SW 1271 (cell line): ENCODE measurements at places on chromosomes 1 and 21.

- DNase-seq: no peak
Measured at GRCh38 chr1:110816945-110817344, 56.0 kb upstream of the CD53 start.

DNA sequence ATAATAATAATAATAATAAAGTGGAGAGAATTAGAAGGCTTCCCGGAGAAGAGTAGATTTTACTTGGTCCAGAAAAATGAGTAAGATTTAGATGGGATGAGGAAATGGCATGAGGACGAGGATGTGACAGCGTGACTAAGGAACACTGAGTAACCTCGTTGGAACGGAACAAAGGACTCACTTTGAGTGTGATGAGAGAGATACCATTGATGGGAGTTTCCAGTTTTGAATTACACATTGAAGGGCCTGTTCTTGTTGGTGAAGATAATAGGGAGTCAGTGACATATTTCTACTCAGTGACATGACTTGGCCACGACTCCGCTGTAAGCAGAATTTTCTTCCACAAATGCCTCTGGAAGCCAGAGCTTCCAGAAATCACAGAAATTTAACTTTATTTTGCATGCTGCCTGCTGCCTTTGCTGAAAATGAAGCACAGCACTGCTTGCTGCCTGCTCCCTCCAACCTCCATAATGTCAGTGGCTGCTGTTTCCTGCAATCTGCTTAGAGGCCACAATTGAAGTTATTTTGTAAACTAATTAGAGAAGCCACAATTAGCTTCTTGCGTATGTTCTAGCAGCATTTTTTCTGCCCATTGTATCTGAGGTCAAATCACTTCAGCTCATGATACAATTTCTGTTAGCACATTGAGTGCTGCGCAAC is 33.7 kb upstream of the FBXO28 start:
- no peak for DNase-seq

DNA sequence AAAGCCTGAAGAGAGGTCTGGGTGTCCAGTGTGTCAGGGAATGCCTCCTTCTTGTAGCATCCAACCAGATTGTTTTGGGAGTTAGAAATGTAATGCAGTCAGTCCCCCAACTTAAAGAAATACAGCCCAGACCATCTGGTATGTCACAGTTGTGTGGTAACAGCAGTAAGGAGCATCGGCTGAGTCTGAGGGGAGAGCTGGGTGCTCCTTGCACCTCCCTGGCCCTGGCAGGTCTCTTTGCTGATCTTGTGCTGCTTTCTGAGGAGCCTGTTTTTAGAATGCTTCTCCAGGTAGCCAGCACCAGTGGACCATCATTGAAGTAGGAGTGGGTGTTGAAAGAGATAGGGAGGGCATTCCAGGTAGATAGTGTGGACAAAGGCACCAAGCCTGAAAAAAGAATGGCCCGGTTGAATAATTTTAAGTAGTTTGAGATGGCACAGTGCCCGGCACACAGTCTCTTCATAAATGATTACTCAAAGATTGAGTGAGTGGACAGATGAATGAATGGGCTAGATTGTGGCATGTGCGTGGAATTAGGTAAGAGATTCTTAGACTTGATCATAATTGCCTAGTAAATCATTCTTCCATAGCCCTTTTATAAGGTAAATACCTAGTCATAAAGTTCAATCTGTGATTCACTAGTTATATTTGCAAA is 46.5 kb downstream of the LAMC1 start:
- no peak for DNase-seq

DNA sequence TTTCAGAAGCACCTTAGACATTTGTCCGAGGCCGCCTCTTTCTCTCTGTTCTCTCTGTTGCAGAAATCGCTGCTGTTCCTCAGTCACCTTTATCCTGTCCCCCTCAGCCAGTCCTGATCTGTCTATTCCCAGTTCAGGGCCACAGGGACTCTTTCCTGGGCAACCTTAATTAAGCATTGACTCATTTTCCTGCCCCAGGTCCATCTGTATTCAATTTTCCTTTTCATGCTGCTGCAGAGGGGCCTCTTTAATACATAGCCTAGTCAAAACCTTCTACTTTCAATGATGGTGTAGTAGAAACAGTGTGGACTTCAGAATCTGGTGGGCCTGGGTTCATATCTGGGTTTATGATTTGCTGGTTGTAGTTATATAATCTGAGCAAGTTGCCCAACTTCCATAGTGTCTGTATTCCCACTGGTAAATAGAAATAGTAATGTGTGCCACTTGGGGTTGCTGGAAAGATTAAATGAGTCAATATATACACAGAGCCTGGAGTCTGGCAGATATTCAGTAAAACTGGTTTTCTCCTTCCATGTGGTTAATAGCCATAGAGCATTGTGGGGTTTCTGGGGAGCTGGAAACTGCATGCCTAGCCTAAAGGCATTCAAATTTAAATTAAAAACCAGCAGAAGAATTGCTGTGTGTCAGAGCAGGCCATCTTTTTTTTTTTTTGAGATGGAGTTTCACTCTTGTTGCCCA is 4.5 kb downstream of the TRAF5 start:
- DNase-seq: no peak

DNA sequence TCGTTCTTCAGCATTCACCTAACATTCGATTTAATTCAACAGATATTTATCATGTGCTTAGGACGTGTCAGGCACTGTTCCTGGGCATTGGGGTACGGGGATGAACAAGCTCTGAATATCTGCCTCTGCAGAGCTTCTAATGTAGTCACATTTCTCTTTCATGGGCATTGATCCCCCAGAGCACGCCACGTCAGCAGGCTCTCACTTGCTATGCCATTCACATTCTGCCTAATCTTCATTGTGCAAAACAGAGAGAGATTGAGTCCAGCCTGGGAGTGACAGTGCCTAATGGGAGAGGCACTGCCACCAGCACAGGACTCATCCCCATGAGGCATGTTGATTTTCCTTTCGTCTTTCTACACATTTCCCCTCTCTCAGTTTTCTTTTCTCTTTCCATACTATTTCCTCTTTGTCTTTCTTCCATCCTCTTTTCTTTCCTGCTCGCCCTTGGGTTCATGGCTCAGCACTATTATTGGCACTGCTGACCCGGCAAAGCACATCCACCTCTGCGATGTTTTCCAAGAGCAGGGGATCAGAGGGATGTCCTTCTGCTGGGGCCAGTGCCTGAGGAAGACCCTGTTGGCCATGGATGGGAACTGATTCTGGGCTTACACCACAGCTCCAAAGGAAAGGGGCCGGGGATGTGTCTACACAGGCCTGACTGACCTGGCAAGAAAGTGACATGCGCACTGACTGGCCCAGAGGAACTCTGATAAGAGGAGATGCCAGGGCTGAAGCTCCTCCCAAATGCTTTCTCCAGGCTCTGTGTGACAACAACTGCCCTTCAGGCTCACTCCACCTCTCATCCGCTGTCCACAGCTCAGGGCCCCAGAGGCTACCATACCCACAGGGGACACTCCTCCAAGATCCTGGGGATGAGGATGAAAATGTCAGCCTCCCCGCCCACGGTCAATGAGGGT is 195.9 kb downstream of the TOMM20 start:
- DNase-seq: no peak
